Upper lobe of left lung (tissue), 6 donors: ENCODE measurements at places on chromosomes 13 and 19. TPM values are rescaled to one million over a fixed set of nuclear protein-coding genes. Genes with fewer than 3 reads are reported as not detected.

GRCh38 chr13:98523455-98524102 lies 53.3 kb downstream of the STK24 start:
- H3K4me1 ChIP-seq: peaks cover 24% of the 10 kb centered on the region
- H3K4me3 ChIP-seq: no peak overlapping the region
- H3K27me3 ChIP-seq: no peaks in the 10 kb centered on the region
- H3K36me3 ChIP-seq: no peaks in the 10 kb centered on the region
- no peak overlapping the region for H3K27ac ChIP-seq

DNA sequence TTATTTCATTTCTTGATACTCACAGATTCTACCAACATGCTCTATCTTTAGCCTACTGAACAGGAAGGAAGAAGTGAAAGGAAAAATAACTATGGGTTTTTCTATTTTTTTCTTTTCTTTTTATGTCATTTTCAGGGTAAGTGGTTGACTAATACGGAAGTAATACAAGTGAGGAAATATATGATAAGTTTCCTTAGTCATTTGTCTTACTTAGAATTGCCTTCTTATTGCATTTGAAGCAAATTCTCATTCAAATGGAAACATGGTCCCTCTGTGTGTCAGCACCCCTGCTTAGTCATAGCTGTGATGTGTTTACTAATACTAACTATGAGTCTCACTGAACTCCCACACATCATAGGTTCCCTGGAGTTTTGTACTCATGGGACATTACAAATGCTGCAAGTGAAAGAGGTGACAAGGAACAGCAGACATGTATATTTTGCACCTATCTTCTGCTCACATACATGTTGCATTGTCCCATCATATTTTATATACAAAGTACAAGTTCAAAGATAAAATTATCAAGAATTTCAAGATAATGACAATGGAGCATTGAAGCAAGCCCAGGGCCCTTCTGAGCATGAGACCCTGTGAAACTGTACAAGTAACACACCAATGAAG lies 60.1 kb downstream of the DCT start:
- no peak overlapping the region for H3K4me3 ChIP-seq
- no peaks in the 10 kb centered on the region for H3K4me1 ChIP-seq
- H3K27ac ChIP-seq: no peak overlapping the region
- no peaks in the 10 kb centered on the region for H3K27me3 ChIP-seq
- DNase-seq: no peak
- H3K36me3 ChIP-seq: no peaks in the 10 kb centered on the region

DNA sequence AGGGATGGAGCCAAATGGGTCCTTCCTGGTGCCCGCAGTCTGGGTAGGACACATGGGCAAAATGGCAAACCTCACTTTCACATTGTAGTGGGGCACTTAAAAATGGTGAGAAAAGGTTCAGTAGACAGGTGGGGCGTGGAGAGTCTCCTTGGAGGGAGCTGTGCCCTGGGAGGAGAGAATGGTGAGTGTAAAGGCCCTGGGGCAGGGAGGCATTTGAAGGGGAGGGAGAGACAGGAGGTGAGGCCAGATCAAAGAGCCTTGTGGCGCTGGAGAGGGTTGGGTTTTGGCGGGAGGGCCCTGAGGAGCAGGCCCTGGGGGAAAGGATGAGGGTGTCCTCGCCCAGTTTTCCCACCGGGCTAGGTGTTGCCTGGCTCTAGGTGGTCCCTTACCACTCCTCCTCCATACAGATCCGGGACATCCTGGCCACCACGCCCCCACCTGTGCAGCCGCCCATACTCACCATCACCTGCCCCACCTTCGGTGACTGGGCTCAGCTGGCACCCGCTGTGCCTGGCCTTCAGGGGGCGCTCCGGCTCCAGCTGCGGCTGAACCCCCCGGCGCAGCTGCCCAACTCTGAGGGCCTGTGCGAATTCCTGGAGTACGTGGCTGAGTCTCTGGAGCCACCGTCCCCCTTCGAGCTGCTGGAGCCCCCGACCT lies 6.3 kb downstream of the MAP1S start:
- peaks cover 23% of the 10 kb centered on the region for H3K4me1 ChIP-seq
- peaks cover 11% of the 10 kb centered on the region for H3K36me3 ChIP-seq
- H3K27me3 ChIP-seq: no peaks in the 10 kb centered on the region
- H3K4me3 ChIP-seq: no peak overlapping the region
- no peak overlapping the region for H3K27ac ChIP-seq

DNA sequence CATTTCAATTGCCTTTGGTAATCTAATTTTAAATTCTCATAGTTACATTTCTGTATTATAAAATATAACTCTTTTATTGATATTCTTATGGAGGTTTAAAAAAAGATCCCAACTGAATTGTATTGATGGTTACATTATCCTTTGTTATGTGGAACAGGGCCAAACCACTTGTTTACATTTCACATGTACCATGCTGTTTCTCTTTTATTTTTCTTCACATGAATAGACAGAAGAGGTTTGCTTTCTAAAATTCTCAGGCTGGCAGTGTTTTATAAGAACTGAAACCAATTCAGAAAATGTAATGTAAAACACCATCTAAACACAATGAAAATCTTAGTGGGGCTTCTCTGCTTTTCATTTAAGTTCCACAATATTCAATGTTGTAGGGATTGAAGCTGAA lies 122.5 kb downstream of the GPC5 start:
- DNase-seq: no peak
- H3K36me3 ChIP-seq: no peaks in the 10 kb centered on the region
- no peaks in the 10 kb centered on the region for H3K4me1 ChIP-seq
- no peaks in the 10 kb centered on the region for H3K27me3 ChIP-seq
- no peak overlapping the region for H3K4me3 ChIP-seq

DNA sequence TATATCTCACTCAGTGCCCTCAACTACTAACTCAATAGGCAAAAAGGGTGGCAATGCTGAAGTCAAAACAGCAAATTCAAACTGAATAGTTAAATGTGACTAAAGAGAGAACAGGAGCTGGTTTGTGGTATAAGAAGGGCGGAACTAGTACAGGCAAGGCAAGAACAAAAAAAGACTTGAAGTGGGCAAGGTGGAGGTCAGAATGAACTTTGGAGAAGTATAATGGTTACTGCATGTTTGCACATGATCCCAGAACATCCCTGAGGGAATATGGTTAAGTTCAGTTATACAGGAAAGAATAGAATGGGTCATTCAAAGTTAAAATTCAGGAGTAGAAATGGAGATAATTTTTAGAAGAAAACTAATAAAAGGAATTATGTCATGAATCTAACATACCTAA lies 85.5 kb downstream of the DIAPH3 start:
- no peak overlapping the region for H3K27ac ChIP-seq
- no peaks in the 10 kb centered on the region for H3K27me3 ChIP-seq
- no peak for DNase-seq
- no peak overlapping the region for H3K4me3 ChIP-seq
- no peaks in the 10 kb centered on the region for H3K36me3 ChIP-seq

LYL1 gene
- total RNA-seq: 38.3 TPM

DNA sequence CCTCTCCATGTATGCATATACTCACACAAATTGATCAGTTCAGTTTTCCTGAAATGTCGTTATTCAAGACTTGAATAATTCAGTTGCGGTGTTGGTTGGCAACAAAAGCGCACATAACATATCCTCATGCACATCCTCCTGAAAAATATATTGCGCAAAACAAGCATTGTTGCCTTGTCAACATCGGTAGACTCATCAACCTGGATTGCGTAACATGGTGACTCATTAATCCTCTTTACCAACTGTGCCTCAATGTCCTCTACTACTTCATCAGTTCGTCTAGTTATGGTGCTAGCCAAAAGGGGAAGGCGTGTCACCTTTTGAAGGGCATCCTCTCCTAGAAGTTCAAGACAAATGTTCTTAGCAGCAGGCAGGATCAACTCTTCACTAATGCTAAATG lies 357.7 kb downstream of the LMO7 start:
- no peak overlapping the region for H3K4me3 ChIP-seq
- no peak for DNase-seq
- no peaks in the 10 kb centered on the region for H3K27me3 ChIP-seq

PALM3 gene
- 123 TPM for total RNA-seq

GRCh38 chr13:32609428-32609827 lies 23.2 kb downstream of the PDS5B start:
- no peak for DNase-seq
- H3K4me3 ChIP-seq: no peak overlapping the region
- no peaks in the 10 kb centered on the region for H3K4me1 ChIP-seq
- no peaks in the 10 kb centered on the region for H3K27me3 ChIP-seq
- H3K36me3 ChIP-seq: no peaks in the 10 kb centered on the region
- H3K27ac ChIP-seq: no peak overlapping the region

DNA sequence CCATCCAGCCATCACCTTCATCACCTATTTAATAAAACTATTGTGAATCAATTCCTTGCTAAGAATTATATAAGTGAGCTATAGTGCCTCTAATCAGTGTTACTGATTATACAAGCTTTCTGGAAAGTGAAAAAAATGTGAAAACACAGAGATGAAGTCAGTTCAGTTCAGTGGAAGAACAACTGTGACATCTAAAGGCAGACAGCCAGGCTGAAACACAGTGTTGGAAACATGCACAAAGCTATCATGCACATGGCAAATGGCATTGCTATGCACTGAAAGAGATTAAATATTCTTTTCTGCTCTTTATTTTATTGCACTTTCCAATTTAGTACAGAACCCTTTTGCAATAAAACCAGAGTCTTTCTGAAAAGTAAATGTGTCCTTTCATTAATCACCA lies 294.0 kb downstream of the RBM26 start:
- no peaks in the 10 kb centered on the region for H3K4me1 ChIP-seq
- DNase-seq: no peak
- H3K4me3 ChIP-seq: no peak overlapping the region

DNA sequence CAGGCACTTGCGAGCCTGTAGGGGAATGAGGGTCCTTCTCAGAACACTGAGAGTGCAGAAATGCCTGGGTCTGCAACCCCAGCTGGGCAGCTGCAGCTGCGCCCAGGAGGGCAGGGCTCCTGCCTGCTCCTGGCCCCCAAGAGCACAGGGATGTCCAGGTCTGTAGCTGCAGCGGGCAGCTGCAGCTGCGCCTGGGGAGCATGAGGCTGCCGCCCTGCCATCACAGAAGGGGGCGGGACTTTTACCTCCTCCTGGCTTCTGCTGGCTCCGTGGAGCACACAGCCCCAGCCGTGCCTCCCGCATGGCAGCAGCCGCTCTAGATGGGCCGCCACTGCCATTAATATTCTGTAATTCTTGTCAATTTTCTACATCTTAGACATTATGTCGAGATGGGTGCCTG lies 17.8 kb downstream of the CPB2 start:
- H3K27ac ChIP-seq: no peak overlapping the region
- no peaks in the 10 kb centered on the region for H3K4me1 ChIP-seq
- no peak for DNase-seq
- H3K27me3 ChIP-seq: no peaks in the 10 kb centered on the region
- no peaks in the 10 kb centered on the region for H3K36me3 ChIP-seq

TEX29 gene
- not detected for total RNA-seq

GRCh38 chr13:102597029-102597961 lies 509 bp downstream of the TPP2 start:
- peak; percentile 91 for DNase-seq
- no peaks in the 10 kb centered on the region for H3K27me3 ChIP-seq
- peak overlapping the region; percentile 98 for H3K4me3 ChIP-seq
- H3K36me3 ChIP-seq: no peaks in the 10 kb centered on the region
- H3K27ac ChIP-seq: peak overlapping the region; percentile 96

FFAR2 gene
- total RNA-seq: 9.0 TPM

- no peak for DNase-seq
- no peak overlapping the region for H3K4me3 ChIP-seq
- H3K27ac ChIP-seq: no peak overlapping the region
- peaks cover 4% of the 10 kb centered on the region for H3K27me3 ChIP-seq
- H3K4me1 ChIP-seq: peaks cover 4% of the 10 kb centered on the region
Observed at GRCh38 chr19:50320596-50320995, 8.6 kb downstream of the KCNC3 start.

- H3K27me3 ChIP-seq: no peaks in the 10 kb centered on the region
- DNase-seq: no peak
- H3K27ac ChIP-seq: no peak overlapping the region
- H3K36me3 ChIP-seq: no peaks in the 10 kb centered on the region
- no peaks in the 10 kb centered on the region for H3K4me1 ChIP-seq
Observed at GRCh38 chr13:49044836-49045235, 69.1 kb downstream of the FNDC3A start.

DNA sequence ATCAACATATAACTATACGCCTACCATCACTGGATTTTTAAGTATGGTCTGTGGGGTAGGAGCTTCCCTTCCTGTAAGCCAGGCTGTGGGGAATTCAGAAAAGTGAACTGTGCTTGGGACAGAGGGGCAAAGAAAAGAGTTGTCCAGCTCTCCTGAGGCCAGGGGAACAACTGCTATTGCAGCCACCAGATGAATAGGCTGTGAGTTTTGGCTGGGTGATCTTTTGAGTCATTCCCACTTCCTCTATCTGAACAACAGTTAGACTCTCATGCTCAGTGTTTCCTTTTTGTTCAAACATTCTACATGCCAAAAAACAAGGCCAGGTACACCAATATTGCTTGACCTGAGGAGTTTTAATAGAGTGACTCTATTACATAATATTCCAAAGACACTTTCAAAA lies 426.2 kb upstream of the DACH1 start:
- no peaks in the 10 kb centered on the region for H3K4me1 ChIP-seq
- no peaks in the 10 kb centered on the region for H3K27me3 ChIP-seq

ELAVL1 gene
- total RNA-seq: 21.0 TPM

ATP1A3 gene
- total RNA-seq: under 0.01 TPM

DNA sequence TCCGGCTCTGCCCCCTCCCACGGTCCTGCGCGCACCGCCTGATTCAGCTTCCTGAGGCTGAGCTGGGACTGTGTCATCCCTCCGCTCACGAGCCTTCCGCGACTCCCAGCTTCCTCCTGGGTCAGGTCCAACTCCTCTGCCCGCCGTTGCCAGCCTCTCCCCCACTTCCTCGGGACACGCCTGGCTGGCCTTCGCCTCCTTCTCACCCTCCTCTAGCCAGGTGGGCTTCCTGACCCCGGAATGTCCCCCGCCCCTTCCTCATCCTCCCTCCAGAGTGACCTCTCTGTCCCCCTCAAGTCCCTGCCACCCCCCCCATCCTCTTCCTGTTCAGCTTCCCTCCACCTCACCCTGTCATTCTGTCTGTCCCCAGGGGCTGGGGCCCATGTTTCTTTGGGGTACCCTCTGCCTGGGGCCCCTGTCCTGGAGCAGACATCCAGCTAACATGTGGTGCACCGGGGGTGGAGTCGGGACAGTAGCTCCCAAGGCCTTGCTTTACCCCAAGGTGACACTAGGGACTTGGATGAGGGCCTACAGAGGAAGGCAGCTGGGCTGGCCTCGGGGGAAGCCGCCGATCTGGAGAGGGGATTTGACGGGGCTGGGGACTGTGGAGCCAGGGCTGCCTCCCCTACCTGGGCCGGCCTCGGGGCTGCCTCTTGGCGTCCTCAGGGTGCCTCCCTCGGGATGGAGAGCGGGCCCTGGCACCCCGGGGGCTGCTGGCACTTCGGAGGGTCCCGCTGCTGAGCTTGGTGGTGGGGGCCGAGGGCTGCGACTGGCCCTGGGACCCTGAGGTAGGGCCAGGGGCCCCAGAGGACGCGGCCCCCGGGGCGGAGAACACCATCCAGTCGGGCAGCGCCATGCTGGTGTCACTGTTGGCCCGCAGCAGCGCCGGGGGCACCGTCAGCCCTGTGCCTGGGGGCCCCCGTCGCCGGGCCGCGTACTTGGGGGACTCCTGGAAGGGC lies 16.5 kb downstream of the SHANK1 start:
- H3K36me3 ChIP-seq: no peaks in the 10 kb centered on the region
- H3K4me1 ChIP-seq: no peaks in the 10 kb centered on the region
- H3K4me3 ChIP-seq: no peak overlapping the region
- no peaks in the 10 kb centered on the region for H3K27me3 ChIP-seq

GRCh38 chr13:114002009-114002544 lies 28.2 kb upstream of the C13orf46 start:
- H3K27ac ChIP-seq: no peak overlapping the region
- no peaks in the 10 kb centered on the region for H3K27me3 ChIP-seq
- H3K4me1 ChIP-seq: no peaks in the 10 kb centered on the region
- DNase-seq: peak; percentile 64
- no peak overlapping the region for H3K4me3 ChIP-seq
